RWPE1 (cell line): ENCODE measurements at places on chromosomes 16 and 17.

GRCh38 chr16:21274172-21274726, 3.8 kb downstream of the CRYM start:
- no peak for DNase-seq

DNA sequence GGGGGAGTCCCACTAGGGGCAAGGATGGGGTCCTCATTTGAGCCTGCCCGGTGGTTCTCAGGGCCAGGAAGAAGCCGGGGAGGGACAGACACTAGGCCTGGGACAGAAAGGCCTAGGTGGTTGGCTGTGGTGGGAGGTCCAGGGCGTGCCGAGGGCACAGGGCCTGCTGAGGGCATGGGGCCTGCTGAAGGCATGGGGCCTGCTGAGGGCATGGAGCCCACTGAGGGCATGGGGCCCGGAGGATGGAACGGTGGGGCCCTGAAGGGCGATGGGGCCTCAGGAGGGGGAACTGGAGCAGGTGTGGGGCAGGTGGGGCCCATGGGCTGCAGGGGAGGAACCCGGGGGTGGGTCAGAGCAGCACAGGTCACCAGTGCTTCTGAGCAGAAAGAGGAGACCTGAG, 31.2 kb downstream of the PELP1 start:
- DNase-seq = no peak

GRCh38 chr17:9001559-9001958, 19.8 kb upstream of the NTN1 start:
- no peak for DNase-seq

DNA sequence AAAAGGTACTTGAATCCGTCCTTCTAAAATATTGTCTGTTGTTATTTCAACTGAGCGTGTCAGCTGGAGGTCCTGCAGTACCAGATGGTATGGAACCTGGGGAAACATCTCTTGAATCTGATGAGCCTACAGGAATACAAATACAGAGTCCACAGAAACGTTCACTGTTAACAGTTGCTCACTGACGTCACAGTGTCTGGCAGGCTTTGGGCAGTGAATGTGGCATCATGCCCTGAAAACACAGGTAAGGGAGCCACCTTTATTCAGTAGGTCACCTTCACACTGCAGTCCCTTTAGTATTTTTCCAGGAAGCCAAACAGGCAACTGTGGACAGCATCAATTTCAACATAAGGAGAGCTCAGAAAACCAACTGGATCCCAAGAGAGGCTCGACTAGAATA, 56.1 kb downstream of the AMFR start:
- no peak for DNase-seq

GRCh38 chr17:74224959-74225725, 11.8 kb downstream of the TTYH2 start:
- no peak for DNase-seq

DNA sequence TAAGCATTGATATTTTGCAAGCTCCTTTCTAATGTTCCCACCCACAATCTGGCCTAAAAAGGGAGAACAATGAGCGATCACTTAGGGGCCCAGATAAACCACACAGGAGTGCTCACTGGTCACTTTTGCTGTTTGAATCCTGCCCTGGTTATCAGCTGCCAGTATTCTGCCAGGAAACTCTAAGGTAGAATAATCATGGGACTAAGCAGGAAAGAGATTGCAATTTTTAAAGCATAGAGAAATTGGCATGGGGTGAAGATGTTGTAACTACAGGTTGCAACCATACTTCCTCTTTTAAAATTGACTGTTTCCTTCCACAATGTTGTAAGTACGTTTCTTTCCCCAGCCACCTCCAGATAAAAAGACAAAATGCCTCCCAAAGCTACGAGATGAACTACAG, 251.2 kb upstream of the CDH11 start:
- no peak for DNase-seq

GRCh38 chr16:9545522-9546437, 454.3 kb downstream of the HAPSTR1 start:
- no peak for DNase-seq

- DNase-seq = no peak
These were observed 71.6 kb downstream of the MYO1D start for GRCh38 chr17:32805029-32805976.

- DNase-seq = no peak
These were observed 26.0 kb downstream of the TBX4 start for GRCh38 chr17:61478026-61478789.

DNA sequence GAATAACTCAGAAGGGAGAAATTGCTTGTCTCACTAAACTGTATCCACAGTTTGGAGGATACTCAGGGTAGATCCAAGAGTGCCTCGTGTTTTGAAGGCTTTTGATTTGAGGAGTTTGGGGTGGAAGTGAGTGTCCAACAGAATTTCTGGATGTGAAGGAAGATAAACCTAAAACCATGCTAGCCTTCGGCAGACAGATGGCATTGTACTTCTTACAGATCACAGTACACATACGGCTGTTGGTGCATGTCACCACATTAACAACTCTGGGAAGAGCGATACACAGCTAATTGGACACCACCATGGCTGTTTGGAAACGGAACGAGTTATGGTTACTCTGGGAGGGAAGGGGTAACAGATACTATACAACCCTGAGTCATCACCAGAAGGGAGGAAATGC, 420.4 kb downstream of the GRIN2A start:
- DNase-seq = no peak

GRCh38 chr17:4499431-4500190, 930 bp downstream of the SPNS2 start:
- no peak for DNase-seq

DNA sequence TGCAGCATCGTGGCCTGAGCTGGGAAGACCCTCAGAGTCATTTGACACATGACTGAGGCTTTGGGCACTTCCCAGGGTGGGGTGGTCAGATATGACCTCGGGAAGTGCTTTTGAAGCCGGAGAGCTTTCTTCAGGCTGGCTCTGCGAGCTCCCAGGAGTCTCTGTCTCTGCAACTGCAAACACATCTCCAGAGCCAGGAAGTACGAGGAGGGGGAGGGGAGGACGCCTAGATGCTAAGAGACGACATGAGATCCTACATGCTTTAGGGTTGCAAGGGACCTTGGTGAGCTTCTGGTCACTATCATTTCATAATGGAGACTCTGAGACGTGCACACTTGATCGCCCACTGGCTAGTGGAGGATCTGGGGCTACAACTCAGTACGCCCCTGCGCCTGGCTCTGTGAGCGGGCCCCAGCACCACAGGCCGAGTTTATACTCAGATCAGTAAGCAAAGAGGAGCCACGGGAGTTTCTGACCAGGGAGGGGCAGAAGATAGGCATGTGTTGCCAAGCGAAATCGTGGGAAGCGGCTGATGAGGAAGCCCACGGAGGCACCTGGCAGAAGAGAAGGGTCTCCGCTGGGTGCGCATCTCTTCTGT, 527 bp upstream of the MGAT5B start:
- peak; percentile 21 for DNase-seq

GRCh38 chr16:48394355-48394703, 9.1 kb upstream of the SIAH1 start:
- no peak for DNase-seq

DNA sequence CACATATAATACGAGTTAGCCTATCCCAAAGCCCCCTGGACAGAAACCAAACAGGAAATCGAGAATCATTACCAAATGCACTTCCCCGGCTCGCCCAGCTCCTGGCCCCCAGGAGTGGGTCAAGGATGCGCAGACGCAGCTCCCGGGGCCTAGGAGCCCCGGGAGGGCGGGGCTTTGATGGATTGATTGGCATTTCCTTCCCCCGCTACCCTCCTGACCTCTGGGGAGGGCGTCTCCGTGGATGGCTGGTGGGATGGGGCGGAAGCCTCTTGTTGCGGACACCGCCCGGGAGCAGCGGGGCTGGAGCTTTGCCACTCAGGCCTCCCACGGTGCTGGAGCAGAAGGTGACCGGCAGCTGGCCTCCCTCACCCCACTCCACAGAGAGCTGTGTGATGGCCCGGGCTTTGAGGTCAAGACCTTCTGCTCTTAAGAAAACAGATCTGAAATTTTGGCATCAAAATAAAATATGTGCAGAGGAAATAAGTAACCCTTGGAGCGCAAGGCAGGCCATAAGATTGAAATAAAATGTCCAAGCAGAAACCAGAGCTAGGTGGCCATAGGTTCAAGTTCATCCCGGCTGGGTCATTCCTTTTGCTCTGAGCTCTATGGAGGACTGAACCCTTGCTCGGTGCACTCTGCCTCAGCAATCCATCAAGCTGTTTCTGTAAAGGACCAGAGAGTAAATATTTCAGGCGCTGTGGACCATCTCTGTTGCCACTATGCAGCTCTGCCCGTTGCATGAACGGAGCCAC, 262.3 kb downstream of the SOX9 start:
- DNase-seq = no peak

DNA sequence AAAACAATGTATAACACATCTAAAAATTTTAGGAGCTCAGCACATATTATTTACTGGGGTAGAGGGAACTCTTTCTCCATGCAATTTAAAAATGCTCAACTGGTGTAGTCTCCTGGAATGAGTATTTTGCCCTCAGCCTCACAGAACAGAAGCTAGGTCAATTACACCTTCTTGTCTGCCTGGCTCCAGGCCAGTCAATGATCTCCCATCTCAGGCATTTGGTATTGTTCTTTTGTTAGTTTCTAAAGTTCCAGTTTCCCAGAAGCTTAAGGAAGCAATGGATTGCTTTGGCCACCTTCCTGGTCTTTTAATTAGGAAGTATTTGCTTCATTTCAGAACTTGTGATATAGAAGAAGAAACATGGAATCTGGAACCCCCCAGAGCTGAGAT, 360.3 kb upstream of the ASIC2 start:
- no peak for DNase-seq

GRCh38 chr16:73066331-73066926, 18.5 kb upstream of the ZFHX3 start:
- no peak for DNase-seq

DNA sequence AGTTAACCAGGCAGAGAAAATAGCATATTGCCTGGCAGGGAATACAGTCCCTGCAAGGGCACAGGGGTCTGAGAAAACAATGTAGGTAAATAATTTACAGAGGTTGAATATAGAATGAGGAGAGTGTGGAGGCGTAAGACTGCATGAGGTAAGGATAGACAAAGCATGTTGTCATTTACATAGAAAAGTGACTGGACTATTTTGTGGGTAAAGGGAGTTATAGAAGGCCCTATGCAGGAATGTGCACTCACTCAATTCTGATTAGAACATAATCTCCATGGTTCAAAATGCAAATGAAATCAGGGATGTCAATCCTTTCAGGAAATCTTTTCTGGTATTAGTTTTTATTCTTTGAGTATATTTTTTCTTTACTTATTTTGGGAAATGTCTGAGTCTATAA, 285.7 kb upstream of the SALL1 start:
- DNase-seq = no peak

GRCh38 chr16:69680358-69680757, 46.0 kb downstream of the NQO1 start:
- no peak for DNase-seq

- DNase-seq = no peak
These were observed 125.4 kb downstream of the MRTFB start for GRCh38 chr16:14196539-14196938.

GRCh38 chr17:4610656-4611055, 26.3 kb downstream of the SMTNL2 start:
- no peak for DNase-seq

DNA sequence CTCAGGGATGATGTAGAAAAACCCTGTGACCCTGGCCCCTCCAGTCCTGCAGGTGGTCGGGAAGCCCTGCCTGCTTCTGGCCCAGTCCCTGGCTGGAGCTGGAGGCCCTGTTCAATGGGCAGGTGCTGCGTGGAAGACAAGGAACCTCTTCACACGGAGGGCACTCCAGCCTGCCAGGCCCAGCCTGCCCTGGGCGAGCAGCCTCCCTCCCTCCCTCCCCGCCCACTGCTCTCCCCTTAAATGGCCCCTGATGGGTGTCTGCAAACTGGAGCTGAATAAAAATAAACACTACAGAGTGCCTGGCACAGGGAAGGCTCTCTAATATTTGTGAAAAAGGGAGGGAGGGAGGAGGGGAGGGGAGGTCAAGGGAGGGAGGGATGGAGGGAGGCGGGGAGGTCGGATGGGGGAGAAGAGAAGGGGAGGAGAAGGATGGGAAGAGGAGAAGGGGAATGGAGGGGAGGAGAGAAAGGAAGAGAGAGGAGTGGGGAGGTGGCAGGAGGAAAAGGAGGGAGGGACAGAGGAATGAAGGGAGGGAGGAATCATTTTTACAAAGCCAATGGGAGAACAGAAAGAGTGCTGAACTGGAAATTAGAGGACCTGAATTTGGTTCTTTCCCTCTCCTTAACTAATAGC, 222.8 kb upstream of the TNRC6C start:
- no peak for DNase-seq

GRCh38 chr17:41895617-41896016, 23.1 kb downstream of the ACLY start:
- DNase-seq = no peak

GRCh38 chr17:8326511-8327302, 12.9 kb upstream of the ODF4 start:
- no peak for DNase-seq
